AG10803 (cell line): ENCODE measurements at places on chromosomes 16 and 17.

GRCh38 chr16:75260851-75261589, 9.6 kb upstream of the BCAR1 start:
- no peak for DNase-seq

DNA sequence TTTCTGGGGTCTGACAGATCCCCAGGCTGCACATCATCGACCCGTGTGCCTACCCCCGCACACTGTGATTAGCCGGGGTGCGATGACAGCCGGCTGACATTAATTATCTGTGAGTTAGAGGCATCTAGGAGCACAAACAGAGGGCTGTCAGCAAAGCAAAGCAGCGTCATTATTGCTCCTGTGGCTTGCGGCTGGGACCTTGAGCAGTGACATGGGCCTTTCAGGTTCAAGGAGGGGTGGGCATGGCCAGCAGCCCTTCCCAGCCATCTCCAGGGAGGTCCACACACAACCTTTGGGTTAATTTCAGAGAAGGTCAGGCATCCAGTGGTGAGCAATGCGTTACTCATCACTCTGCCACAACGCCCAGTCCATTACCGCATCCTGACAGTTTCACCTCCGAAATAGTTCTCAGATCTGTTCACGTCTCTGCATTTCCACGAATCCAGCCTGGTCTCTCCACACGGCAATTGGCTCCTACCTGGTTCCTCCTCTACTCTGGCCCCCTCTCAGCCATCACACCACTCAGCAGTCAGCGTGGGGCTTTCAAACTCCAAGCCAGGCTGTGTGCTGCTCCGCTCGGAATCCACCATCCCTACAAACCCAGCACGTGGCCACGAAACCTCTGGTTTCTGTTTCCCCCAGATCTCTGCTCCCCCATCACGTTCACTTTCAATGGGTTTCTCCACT, 249.7 kb upstream of the C16orf82 start:
- peak; percentile 40 for DNase-seq

DNA sequence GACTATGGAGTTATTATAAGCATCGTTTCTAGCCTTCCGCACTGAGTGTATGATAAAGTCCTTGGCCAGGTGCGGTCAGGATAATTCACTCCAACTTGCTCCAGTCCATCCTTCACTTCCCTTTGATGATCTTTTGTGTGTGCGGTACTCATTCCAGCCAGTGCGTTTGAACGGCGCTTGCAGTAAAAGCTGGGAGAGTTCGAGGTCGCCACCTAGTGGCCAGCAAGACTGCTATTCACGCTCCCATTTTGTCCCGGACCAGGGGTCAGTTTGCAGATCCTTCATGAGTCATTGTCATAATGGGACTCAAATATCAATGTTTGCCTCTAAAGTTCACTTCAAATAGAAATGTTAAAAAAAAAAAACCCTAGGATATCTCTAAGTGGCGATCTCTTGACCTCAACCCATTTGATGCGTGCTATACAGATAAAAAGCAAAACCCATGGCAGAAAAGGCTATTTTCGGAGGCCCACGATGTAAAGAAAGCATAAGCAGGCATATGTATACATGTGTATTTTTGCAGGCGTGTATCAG, 417.1 kb downstream of the TMEM114 start:
- peak; percentile 39 for DNase-seq

DNA sequence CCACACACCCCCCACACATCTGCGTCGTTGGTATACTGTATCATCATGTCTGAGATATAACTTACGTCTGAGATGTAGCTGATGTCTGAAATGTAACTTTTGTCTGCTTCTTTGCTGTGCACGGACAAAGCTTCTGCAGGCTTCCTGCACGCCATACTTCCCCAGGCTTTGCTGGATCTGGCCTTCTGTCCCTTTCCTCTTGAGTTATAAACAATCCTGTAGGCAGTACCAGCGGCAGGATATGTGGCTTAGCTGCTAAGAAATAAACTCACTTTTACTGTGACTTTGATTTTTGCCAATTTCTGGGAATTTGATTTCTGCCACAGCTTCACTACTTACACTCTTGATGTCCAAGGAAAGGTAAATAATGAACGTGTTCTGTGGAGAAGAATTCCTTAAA, 184.4 kb downstream of the RPTOR start:
- DNase-seq = no peak

DNA sequence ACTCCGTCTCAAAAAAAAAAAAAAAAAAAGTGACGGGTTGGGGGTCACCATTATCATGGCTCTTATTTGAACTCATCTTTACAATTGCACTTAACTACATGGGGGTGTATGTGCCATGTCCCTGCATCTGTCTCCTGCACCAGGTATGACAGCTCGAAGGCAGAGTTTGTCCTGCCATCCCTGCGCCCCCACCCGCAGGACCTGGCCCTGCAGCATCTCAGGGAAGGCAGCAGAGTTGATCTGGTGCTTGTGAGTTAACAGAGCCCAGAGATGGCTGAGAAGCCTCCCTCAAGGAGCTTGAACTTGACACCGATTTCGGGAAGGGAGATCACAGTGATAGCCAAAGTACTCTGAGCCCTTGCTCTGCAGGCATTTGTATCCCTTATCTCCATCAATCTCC, 44.8 kb downstream of the C16orf82 start:
- DNase-seq = no peak

- peak; percentile 8 for DNase-seq
Observed at GRCh38 chr17:81388612-81389367, 6.5 kb upstream of the BAHCC1 start.

DNA sequence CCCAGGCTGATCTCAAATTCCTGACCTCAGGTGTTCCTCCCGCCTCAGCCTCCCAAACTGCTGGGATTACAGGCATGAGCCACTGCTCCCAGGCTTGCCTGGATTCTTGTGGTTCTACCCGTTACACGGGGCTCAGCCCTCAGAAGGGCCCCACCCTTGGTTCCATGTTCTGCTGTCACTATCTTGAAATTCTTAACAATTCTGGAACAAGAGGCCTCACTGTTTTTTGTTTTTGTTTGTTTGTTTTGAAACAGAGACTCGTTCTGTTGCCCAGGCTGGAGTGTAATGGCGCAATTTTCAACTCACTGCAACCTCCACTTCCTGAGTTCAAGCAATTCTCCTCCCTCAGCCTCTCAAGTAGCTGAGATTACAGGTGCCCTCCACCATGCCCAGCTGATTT, 96.6 kb downstream of the CACNG3 start:
- DNase-seq = no peak

GRCh38 chr17:31564291-31564690, 172.8 kb downstream of the RAB11FIP4 start:
- peak; percentile 44 for DNase-seq

GRCh38 chr17:44049294-44050060, 17.0 kb downstream of the LSM12 start:
- no peak for DNase-seq

- DNase-seq = no peak
Observed at GRCh38 chr16:69501956-69502745, 63.6 kb upstream of the NFAT5 start.

DNA sequence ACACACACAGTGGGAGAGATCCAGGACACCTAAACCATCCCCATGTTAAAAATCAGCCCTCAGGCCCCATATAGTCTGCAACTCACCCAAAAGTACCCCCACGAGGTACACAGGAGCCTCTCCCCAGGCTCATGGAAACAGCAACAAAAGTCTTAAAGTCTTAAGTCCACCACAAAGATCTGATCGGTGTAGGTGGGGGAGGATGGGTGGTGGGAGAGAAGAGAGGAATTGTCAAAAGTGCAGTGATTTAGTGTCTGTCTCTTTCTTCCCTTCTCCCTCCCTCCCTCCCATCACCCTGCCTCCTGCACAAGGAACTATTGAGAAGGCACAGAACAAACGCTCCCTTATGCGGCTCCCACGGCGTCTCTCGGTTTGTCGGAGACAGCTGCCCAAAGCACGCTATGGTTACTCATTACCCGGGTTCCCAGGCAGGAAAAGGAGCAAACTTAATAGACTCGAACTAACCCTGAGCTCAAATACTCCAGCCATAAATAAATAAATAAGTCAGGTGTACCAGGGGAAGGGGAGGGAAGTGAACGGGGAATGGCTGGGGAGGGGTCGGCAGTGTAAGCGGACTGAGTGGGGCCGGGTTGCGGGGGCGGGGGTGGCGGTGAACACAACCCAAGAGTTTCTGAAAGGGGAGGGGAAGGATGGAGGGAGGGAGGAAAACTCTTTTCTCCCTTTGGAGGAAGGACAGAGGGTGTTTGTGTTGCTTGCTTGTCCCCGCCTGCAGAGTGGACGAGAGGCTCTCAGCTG, 477.4 kb downstream of the SLC39A11 start:
- DNase-seq = peak; percentile 58

DNA sequence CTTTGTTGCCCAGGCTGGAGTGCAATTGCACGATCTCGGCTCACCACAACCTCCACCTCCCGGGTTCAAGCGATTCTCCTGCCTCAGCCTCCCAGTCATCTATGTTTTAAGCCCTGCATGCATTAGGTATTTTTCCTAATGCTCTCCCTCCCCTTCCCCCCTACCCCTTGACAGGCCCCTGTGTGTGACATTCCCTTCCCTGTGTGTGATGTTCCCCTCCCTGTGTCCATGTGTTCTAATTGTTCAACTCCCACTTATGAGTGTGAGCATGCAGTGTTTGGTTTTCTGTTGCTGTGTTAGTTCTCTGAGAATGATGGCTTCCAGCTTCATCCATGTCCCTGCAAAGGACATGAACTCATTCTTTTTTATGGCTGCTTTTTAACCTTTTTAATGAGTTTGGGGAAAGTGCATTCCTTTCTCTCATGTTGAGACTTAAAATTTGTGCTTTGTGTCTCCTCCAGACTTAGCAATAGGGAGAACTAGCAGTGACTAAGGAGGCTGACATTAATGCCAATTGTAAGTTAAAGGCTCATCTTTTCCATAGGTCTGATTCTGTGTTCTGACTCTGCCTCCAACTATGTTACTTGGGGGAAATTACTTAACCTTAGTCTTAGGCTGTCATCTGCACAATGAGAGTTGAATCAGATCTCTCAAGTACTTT, 17.7 kb upstream of the PHAF1 start:
- peak; percentile 85 for DNase-seq

GRCh38 chr17:77790143-77790829, 168.2 kb upstream of the TNRC6C start:
- DNase-seq = no peak

DNA sequence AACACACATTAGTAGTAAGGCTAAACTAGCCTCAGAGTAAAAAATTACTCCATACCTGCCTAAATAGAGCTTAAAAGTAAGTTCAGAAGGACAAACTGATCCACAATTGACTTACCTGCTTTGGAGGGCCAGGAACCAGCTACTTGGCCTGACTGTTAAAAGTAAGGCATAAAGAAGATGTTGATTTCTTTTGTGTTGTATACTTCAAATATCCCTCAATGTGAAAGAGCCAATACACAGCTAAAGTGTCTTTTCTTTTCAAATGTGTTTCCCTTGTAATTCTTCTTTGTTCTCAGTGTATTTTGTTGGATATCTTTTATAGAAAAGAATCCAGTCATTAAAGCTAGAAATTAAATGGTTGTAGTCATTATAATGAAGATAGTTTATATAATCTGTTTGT, 171.1 kb downstream of the TANC2 start:
- DNase-seq = no peak

DNA sequence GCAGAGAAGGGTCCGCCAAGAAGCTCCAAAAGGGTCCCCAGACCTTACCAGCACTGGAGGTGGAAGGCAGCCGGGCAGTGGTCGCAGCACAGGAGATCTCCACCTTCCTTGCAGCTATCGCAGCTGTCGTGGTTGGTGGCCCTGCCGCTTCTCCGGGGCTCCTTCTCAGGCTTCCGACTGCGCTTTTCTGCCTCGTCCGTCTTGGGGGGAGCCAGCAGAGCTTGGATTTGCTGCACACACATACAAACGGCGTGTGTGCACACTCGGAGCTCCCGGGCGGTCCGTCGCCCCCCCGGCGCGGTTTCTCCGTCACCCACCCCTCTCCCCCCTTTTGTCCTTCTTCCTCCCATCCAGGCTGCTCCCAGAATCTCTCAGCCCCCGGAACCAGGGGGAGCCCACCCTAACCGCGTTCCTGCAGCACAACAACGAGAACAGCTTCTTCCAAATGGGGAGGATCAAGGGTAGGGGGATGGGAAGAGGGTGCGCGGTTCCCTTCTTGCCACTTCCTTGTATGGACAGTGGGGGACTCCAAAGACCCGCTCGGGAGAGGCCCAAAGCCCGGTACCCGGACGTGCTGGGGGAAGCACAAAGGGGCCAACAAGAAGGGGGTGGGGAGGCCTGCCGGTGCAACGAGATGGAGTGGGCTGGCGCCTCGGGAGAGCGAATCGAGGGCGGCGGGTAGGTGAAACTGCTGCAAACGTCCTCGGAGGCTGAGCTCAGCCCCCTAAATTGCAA, 1.1 kb downstream of the PHF12 start:
- peak; percentile 32 for DNase-seq

DNA sequence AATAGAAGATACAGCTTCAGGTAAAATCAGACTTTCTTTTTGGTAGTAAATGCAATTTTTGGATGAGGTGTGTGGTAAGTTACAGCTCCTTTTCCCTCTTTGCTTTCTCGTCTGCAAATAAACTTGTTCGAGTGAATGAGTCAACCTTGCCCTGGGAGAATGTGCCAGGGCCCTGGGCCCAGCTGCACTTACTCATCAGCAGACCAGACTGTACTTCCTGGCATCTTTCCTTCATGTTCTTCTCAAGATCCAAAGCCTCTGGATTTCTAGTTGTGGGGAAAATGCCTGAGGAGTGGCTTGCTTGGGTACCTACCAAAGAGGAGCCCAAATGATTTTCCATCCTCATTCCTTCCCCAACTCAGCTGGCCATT, 5.4 kb upstream of the G6PC1 start:
- DNase-seq = peak; percentile 91

DNA sequence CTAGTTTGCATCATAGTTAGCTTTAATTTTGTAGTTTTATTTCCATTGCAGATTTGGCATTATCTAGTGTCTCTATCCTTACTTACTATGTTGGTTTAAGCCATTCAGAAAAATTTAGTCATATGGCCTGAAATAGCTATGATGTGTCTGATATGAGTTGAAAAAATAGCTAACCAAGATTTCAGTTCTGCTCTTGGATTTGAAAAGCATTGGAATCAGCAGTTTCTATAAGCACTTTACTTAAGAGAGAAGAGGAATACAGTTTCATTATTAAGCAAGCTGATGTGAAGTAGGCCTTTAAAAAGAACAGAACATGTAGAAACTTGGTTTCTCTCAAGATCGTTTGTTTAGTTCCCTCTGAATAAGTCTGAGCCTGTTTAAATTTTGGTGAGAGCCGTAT, 25.9 kb downstream of the LPCAT2 start:
- DNase-seq = no peak

- DNase-seq = no peak
Observed at GRCh38 chr16:86571530-86571915, 4.9 kb downstream of the FOXC2 start.

GRCh38 chr17:3647769-3648555, 11.4 kb downstream of the CTNS start:
- peak; percentile 74 for DNase-seq
